Heart left ventricle (tissue), 16 donors: ENCODE measurements at places on chromosomes 7 and 10. TPM values are rescaled to one million over a fixed set of nuclear protein-coding genes. Genes with fewer than 3 reads are reported as not detected.

GRCh38 chr7:116399819-116400218 lies 99.7 kb upstream of the CAV2 start:
- DNase-seq = no peak

- no peak for DNase-seq
Measured at GRCh38 chr7:82593780-82594179, 150.2 kb upstream of the CACNA2D1 start.

- no peak for DNase-seq
Measured at GRCh38 chr10:5963071-5963470, 14.3 kb downstream of the IL15RA start.

DNA sequence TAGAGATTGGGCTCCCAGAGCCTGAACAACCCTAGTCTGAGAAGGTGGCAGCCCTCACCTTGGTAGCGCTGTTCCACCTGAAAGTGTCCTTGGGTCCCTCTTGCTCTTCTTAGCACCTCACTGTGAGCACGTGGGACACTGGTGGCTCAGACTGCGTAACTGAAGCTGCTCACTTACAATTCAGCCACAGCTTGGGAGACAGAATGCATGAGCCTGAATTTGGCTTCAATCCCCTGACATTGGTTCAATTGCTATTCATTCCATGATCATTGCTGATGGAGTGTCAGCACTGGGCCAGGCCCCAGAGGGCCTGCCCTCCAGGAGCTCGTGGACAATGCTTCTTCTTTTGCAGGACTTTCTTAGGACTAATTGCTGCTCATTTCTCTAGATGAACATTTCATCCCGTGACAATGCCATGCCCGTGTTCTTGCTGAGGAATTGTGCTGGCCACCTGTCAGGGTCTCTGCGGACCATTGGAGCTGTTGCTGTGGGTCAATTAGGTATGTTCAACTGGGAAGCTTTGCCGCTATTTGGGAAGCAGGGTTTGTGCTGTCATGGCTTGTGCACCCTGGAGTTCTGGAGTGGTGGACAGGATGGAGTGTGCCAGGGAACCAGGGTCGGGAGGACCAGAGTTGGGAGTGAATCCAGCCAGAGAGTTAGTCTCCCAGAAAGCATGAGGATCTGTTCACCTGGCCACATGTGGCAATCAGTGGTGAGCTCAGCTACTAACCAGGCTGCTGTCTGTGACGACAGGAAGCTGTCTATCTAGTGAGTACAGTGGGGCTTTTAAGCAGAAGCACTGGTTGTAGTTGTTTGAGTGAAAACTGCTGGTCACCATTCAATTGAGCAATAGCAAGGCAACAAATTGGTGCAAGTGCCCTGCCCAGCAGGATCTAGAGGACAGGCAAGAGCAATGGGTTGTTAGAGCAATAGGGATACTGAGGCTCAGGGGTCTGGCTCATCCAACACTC lies 105.1 kb downstream of the WDFY4 start:
- DNase-seq = no peak

DNA sequence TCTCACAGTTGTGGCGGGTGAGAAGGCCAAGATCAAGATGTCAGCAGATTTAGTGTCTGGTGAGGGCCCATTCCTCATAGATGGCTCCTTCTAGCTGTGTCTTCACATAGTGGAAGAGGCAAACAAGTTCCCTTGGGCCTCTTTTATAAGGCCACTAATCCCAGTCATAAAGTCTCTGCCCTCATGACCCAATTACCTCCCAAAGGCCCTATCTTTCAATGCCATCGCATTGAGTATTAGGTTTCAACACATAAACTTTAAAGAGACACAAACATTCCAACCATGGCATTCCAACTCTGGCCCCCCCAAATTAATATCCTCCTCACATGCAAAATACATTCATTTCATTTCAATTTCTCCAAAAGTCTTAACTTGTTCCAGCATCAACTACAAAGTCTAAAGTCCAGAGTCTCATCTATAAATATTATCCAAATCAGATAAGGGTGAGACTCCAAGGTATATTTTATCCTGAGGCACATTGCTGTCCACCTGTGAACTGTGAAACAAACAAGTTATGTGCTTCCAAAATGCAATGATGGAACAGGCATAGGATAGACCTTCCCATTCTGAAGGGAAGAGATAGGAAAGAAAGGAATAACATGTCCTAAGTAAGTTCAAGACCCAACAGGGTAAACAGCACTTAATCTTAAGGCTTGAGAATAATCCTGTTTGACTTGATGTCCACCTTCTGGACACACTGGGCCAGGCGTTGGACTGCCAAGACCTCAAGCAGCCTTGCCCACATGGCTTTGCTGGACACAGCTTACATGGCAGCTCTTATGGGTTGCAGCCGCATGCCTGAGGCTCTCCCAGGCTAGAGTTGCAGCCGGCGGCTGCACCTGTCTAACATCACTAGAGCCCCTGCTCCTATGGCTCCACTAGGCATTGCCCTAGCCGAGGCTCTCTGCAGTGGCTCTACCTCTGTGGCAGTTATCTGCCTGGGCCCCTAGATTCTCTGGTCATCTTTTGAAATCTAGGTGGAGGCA lies 312.8 kb downstream of the TNS3 start:
- no peak for DNase-seq

DNA sequence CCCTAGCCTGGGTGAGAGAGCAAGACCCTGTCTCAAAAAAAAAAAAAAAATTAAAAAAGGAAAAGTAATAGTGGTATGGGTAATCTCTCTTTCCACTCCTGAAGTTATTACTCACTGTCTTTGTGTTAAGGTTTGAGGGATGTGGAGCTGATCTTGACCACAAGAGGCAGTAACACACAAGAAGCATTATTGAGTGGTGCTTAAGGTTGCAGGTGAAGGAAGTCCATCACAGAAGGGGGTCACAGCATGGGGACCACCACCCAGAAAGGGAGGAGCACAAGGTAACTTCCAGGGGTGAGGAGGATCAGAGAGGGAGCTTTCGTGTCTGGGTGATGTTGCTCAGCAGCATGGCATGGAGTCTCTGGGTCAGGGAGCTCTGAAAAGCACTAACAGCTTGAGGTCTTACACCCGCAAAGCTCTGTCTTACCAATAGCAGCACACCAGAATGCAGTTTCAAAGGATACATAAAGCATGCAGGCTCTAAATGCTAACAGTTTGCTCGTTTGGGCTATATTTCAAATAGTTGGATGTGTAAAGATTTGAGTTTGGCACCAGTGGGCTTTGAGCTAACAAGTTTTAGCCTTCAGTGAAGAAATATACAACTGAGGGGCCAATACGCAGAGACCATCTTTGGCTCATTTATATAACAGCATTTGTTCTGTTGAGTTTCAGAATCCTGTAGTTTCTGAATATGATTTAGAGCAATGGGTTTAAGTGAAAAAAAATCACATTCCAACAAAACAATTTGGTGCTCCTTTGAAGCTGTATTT lies 100.4 kb upstream of the DNAJC1 start:
- DNase-seq = no peak

DNA sequence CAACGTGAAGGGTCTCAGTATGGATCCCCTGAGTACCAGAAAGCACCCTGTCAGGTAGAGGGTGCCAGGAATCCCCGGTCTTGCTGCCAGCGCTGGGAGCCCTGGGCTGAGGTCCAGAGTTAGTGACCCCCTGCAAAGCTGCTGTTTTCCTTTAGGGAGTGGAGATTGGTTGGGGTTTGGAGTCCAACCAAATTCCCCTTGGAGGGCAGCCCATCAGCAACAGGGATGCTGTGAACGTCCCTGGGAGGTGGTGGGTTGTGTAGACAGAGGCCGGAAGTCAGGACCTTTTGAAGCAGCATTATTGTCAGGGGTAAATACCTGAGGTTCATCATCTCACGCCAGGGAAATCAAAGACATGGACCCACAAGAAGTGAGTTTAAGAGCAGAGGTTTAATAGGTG lies 104.2 kb downstream of the COL26A1 start:
- DNase-seq = no peak

DNA sequence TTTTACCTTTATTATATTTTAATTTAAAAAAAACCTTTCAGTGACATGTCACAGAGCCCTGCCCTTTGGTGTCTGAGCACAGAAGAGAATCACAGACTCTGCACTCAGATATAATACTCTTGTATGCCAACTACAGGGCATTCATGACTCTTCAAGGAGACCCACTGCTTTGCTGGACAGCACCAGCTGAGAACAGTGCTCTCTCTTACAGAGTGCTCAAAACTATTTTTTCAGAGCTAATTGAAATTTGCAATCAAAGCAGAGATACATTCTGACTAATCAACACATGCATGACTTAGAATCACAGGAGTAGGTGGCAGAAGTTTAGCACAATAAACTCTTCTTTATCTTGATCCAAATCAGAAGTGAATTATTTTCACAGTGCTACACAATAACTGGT lies 99.1 kb downstream of the OSBPL3 start:
- DNase-seq = no peak

GRCh38 chr7:91291902-91292301 lies 27.7 kb downstream of the FZD1 start:
- DNase-seq = no peak

DNA sequence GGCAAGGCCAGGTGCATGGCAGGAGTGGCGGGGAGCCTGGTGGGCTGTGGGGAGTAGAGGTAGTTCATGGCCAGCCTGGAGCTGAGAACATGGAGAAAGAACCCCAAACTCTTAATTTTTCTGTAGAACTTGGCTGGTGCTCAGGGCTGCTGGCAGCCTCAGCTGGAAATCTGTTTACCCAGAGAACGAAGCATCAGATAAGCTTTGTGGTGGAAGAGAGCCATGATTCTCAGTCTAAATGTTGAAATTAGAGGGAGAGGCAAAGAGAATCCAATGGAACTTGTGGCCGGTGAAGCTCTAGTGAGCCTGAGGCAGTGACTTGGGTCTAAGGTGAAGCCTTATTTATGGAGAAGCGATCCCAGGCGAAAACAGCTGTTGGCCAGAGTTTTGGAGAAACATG lies 126.4 kb downstream of the CCDC3 start:
- DNase-seq = no peak

DNA sequence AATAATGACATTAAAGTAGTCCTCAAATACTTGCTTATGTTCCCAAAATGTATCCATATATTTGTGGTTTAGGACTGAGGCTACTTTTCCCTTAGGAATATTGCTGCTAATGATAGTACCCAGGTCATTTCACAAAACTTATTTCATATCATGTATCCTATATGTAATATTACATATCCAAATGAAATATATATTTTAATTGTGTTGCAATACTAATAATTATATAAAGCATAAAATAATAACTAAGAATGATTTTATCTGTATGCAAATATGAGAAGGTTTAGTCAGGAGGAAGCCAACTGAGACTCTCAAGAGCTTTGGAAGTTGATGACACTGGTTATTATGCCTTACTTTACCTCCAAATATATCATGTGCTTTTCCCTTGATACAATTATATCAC lies 231.5 kb upstream of the KLF14 start:
- DNase-seq = no peak

DNA sequence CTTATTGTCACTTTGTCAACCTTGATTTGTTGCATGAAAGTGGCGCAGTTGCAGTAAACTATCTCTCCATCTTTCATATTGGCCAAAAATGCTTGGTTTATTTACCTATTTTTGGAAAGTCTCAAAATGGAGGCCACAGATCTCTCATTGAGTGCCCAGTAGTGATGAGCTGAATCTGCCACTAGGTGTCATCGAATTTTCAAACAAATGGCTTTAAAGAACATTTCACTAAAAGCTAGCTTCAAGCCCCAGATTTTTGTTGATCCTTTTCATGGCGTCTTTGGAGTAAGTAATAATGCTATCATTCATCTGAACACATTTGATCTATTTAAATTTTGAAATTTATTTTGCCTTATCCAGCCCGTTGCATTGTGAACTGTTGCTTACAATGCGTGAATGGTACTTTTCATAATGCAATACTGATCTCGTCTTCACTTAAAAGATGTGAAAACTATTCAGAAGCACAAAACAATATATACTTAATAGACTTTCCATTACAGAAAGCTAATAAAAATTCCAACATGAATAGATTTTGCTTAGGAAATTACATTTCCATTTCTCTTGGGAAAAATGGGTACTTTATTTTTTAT lies 236.2 kb downstream of the DNAJB9 start:
- DNase-seq = no peak

DNA sequence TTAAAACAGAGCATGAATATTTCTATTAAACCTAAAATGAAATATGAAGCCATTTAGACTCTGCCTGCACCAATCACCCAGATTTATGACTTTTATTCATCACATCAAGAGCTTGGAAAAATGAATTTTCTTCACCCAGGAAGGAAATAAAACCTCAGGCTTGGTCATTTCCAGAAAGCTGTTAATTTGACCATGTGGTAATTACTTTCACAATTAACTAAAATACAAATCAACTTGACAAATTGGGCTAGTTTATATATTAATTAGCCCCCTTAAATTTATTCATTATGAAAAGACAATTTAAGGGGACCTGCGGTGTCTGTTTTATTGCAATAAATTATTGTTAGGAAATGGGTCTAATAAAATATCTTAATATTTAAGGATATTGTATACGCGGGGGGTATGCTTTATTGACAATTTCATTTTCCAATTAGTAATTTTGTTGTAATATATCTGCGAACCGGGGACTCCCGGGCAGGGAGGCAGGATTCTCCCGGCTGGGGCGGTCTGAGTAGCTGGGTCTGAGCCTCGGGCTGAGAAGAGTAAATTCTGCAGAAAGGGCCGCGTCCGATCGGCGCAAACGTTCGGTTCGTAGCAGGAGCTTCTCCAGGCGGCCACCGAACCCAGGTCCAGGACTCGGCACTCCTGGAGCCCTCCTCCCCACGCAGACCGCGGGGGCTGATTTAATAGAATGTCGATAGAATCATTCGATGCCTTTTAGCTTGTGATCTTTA lies 9.4 kb upstream of the MNX1 start:
- no peak for DNase-seq

DNA sequence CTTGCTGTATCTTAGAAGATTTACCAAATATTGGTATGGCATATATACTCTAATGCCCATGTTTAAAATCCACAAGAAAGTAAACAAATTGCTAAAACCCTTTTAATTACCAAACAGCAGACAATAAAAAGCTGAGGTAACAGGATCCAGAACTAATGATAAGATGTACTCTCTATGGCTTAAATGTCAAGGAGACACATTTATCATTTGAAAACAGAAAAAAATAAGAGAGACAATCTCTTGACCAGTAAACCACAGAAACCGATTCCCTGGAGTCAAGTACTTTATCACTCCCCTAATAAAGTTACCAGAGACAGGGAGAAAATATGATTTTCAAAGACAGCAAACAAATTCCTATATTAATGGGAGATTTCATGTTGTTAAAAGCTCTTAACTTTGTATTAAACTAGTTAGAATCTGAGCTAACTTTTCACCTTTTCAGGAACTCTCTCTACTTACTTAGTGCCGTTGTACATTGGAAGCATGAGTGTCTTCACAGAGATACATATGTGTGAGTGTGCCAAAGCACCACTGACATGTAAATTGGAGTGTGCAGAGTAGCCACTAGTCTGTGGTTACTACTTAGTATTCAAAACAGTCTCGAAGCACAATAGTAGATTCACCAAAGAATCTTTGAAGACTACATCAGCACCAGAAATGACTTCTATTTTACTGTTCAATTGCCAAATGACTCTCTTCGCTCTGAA lies 44.2 kb downstream of the TSPAN12 start:
- DNase-seq = no peak

Gene PNLIPRP3
- total RNA-seq = not detected

Gene EIF5AL1
- 0.31 TPM for total RNA-seq

Gene PILRA
- total RNA-seq = 30.5 TPM

Gene SNX10
- 0.75 TPM for total RNA-seq

Gene PAOX
- total RNA-seq = 3.4 TPM

Gene HMX3
- not detected for total RNA-seq

Gene EGR2
- total RNA-seq = 1.4 TPM
